ENCODE measurements at places on chromosomes 6 and 20.

GRCh38 chr6:34389034-34389433, 3.4 kb downstream of the NUDT3 start:
- no peak for DNase-seq

DNA sequence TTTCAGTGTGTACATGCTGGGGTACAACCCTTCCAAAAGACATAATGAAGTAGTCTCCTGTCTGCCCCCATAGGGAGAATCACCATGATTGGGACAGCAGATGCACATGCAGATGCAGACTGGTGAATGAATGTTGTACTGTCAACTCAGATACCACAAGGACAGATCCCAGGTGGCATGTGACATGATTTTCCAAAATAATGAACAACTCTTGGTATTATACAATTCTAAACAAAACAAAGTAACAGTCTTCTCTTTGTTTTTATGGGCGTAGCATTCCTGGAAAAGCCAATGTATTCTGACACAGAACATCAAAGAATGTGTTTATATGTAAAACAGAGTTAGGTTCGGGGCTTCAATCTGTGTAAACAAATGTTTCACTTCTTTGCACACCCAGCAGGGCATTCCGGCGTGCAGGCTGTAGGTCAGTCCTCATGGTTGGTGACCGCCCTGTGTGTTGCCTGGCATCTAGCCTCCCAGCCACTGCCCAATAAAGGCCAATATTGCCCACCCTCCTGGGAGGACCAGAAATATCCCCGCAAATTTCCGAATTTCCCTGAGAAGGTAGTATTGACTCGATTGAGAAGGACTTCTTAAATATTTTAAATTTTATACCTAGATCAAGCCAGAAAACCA, 127.7 kb downstream of the KLHL32 start:
- no peak for DNase-seq

- no peak for DNase-seq
Measured at GRCh38 chr20:50093240-50093639, 19.7 kb downstream of the UBE2V1 start.

GRCh38 chr20:63128367-63128766, 87.6 kb downstream of the YTHDF1 start:
- no peak for DNase-seq

GRCh38 chr6:160221423-160221822, 37.2 kb downstream of the SLC22A2 start:
- DNase-seq, result no peak

GRCh38 chr20:49979030-49979832, 3.5 kb upstream of the SNAI1 start:
- DNase-seq, result no peak

GRCh38 chr6:22556266-22556665, 13.1 kb upstream of the HDGFL1 start:
- DNase-seq, result no peak

GRCh38 chr6:111985202-111985731, 68.6 kb upstream of the CCN6 start:
- DNase-seq, result no peak

- DNase-seq, result no peak
Measured at GRCh38 chr6:124872361-124873065, 89.7 kb upstream of the RNF217 start.

DNA sequence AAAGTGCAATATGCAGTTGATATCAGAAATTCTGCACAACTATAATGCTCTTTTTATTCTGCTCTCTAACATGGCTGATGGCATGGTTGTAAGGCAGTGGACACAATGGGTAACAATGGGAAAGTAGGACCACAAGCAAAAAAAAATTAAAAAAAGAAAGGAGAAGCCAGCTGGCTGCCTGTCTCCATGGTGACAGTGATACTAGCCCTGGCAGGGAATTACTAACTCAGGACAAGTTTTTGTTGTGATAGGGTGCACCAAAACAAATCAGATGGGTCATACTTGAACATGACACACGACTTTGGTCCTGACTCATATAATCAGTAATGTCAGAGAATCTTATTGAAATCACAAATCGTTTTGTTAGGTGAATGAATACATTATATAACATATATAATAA, 169.4 kb downstream of the TRDN start:
- no peak for DNase-seq

DNA sequence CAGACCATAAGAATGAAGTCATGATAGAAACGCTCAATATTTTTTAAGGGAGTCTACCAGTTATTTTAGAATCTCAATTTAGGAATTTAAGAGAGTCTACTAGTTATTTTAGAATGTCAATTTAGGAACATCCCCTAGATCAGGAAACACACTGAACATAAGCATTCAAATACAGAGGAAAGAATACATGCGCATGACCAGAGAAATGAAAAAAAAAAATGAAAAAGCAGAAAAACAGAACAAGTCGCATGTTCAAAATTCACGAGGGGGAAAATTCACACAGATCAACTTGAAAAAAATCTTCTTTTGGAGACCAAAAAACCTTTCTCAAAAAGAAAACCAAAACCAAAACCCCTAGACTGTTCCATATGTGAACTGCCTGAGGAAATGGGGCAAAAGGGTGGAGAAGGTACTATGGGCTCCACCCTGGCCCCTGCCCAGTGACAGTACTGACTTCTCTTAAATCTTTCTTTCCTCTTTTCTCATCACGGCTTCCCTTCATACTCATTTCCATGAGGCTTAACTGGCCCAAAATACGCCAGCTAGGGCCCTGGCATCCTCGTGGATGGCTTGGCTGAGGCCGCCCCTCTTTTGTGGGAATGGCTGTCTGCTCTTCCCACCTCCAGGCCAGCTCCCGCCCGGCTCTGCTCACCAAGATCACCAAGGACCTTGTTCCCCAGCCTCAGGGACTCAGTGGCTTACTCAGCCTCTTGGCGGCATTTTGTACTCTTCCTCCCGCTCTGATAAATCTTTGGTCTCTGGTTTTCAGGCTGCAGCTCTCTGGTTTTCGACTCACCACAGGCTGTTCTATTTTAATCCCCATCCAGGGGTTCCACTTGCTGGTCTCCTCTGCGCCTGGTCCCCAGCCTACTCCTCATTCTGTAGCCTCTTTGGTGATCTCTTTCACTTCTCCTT, 11.2 kb downstream of the ZBTB2 start:
- DNase-seq, result no peak

GRCh38 chr6:117676577-117677218, 1.4 kb downstream of the NUS1 start:
- DNase-seq, result no peak

DNA sequence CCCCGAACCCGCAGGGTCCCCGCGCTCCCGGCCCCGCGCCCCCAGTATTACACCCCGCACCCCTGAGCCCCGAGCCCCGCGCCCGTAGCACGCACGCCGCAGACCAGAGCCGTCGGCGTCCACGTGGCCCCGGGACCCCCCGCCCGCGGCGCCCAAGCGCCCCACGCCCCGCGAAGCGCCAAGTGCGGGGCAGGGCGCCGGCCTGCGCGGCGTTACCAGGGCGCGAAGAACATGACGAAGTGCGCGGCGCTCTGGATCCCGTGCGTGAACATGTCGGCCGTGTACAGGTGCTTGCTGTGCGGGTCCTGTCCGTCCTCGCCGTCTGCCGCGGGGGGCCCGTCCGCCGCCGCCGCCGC, 312 bp downstream of the TXNDC5 start:
- no peak for DNase-seq

DNA sequence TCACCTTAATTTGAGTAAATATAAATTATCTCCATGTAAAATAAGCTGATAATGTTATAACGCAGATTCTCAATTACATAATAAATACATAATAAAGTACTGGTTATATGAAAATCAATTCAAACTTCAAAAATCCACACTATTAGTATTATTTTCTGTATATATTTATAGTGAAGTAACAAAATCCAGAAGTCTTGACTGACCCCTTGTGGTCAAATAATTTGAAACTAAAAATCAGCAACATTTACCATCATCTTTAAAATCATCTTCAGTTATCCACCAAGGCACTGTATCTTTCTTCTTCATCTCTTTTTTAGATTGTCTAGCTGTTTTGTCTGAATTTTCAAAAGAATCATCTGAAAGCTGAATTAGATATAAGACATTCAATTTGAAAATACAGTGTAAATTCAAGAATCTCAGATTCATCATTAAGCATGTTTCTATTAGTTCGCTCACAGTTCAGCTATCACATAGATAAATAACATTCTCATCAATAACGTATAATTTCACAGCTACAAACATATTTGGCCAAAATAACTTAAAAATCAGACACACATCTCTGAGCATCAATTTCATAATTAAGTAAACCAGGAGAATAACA, 6.5 kb downstream of the CEP162 start:
- DNase-seq, result no peak

DNA sequence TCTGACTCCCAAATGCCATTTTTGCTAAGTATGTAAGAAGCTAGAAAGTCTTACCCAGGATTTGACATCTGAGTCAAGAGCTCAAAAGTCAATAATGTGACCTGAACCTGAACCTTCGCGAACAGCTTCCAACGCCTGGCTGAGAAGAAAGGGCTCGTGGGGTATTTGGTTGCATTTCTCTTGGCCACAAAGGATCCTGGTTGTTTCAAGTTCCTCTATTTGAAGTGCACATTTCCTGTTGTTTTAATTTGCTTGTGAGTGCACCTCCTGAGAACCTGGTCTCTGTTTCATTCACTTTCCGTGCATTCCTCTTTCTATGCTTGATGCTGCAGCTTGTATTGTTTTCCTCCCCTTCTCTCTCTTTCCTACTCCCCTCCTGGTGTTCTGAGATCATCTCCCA, 212.5 kb downstream of the FOXA2 start:
- DNase-seq, result no peak

DNA sequence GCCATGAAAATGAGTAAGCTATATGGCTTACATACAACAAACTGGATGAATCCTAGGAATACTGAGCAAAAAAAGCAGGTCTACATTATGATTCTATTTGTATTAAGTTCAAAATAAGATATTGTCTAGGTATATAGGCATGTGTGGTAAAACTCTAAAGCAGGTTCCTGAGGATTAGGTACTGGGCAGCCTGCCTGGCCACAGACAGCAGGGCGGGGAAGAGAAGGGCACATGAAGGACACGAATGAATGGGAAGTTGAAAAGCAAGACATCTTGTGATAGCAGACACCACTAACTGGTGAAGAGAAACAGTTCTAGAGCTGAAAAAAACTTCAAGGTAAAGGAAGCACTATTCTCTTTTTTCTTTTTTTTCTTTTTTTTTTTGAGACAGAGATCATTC, 72.6 kb upstream of the SLC4A11 start:
- no peak for DNase-seq

GRCh38 chr20:49323622-49324238, 45.9 kb upstream of the ZNFX1 start:
- DNase-seq, result no peak

GRCh38 chr20:44733341-44734069, 12.2 kb upstream of the KCNK15 start:
- no peak for DNase-seq

All from SHP77 treated with DMSO at 0.1 percent for 48 hours (cell line).